ENCODE measurements at places on chromosomes 2 and 18. TPM values are rescaled to one million over a fixed set of nuclear protein-coding genes. Genes with fewer than 3 reads are reported as not detected.

GRCh38 chr2:29628108-29628745 is 293.2 kb downstream of the ALK start:
- no peak for DNase-seq

GRCh38 chr2:172836347-172836821 is 100.7 kb downstream of the RAPGEF4 start:
- no peak for DNase-seq

- DNase-seq: no peak
These were observed 372.8 kb upstream of the RAB6C start for GRCh38 chr2:129606496-129607270.

DNA sequence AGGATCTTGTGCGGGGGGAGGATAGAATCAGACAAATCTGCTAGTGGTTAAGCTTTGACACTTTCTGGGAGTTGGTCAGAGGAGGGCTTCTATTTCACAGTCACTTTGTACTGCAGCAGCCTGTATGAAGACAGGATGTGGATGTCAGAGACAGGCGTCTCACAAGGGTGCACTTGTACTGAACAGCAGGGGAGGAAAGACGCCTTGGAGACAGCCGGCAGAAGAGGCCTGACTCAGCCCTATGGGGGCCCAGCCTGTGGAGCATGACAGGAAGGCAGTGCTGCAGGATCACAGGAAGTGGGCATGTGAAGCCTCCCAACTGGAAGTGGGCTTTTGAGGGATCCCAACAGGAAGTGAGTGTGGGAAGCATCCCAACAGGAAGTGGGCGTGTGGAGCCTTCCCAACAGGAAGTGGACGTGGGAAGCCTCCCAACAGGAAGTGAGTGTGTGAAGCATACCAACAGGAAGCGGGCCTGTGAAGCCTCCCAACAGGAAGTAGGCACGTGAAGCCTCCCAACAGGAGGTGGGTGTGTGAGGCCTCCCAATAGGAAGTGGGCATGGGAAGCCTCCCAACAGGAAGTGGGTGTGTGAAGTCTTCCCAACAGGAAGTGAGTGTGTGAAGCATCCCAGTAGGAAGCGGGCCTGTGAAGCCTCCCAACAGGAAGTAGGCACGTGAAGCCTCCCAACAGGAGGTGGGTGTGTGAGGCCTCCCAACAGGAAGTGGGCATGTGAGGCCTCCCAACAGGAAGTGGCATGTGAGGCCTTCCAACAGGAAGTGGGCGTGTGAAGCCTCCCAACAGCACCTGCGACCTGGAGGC is 212.3 kb downstream of the SNTG2 start:
- DNase-seq: no peak

DNA sequence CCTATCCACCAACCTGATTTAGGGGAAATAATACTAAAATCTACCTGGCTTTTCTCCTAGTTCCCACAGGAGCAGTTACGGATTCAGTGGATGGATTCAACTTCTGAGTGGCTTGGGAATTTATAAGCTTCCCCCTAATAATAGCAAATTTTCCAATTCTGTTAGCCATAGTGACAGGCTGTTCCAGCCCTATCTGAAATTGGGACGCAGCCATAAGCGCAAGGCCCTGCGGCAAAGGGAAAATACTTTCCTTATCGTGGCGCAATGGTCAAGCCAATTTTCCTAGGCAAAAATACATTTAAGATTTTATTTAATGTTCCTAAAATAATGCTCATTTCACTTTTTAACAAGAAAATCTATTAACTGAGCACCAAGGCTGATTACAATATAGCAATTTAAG is 49.7 kb downstream of the CDH2 start:
- DNase-seq: no peak

DNA sequence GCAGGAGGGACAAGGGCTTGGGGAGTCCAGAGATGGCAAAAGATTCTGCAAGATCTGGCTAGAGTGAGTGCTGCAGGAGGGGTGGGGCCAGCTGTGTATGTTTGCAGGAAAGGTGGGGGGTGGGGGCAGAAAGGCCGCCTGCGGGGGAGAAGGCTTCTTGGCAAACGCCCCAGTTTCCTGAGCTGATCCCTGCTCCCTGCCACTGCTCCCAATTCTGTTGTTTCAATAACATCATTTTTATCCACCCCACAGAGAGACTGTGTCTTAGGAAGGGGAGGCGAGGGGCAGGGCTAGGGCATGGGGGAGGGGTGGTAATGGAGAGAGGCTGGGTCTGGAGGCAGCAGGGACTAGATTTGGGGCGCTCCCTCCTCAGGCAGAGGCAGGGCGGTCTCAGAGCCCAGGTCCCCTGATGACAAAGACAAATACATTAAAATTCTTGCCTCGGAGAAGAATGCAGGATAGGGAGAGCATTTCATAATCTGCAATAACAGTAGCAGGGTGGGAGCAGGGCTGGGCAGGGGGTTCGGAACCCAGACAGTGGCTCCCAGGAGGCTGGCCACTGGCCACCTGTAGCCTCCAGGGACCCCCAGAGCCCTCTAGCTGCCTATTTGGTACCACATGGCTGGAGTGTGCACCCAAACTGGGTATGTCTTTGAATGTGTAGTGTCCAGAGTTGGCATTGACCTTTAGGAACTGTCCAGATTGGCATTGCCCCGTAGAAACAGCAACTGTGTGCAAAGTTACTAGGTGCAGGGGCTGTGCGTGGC is 2.1 kb upstream of the WNT6 start:
- DNase-seq: peak; percentile 40

- DNase-seq: no peak
These were observed 354.2 kb downstream of the CDH7 start for GRCh38 chr18:66105016-66105415.

GRCh38 chr2:215863687-215864086 is 149.7 kb downstream of the MREG start:
- no peak for DNase-seq

GRCh38 chr2:100865816-100866460 is 46.0 kb downstream of the NPAS2 start:
- no peak for DNase-seq

GRCh38 chr2:85457877-85458316 is 39.4 kb downstream of the SH2D6 start:
- DNase-seq: no peak

GRCh38 chr2:75606761-75607399 is 39.7 kb upstream of the MRPL19 start:
- DNase-seq: no peak

DNA sequence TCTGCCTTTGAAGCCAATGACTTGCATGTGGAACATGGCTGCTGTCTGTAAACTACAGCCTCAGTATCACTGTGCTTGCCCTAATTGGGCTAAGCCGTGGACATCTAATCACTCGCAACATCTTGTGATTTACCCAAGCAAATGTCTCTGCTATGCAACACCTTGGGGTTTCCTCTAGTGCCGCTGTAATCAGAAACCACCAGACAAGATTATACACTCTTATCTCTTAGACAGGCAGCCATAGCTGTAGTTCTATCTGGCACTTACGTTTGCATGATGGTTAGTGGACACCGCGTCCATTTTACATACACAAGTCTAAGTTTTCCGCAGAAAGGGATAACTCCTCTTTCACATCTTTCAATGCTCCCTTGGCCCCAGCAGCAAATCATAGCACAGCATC is 204.3 kb upstream of the CCDC68 start:
- no peak for DNase-seq

- no peak for DNase-seq
These were observed 85.2 kb upstream of the POU3F3 start for GRCh38 chr2:104768694-104769093.

- DNase-seq: no peak
These were observed 123.2 kb downstream of the CABYR start for GRCh38 chr18:24262087-24262486.

- DNase-seq: no peak
These were observed 223.5 kb downstream of the AGPS start for GRCh38 chr2:177616066-177616465.

Gene NRP2
- 92.4 TPM for total RNA-seq

Gene ZNF532
- total RNA-seq: 71.6 TPM

Gene PMAIP1
- total RNA-seq: 131 TPM

Gene CRYGC
- not detected for total RNA-seq

Gene KANSL3
- total RNA-seq: 33.5 TPM

Gene MZT2A
- total RNA-seq: 163 TPM

Gene LRRC30
- total RNA-seq: not detected
